Stomach (tissue), 19 donors: ENCODE measurements at places on chromosomes 7 and 10. TPM values are rescaled to one million over a fixed set of nuclear protein-coding genes. Genes with fewer than 3 reads are reported as not detected.

The COL28A1 gene
- total RNA-seq: 5.7 TPM

GRCh38 chr7:128836729-128837348 lies 6.6 kb downstream of the FLNC start:
- no peak overlapping the region for H3K4me3 ChIP-seq
- no peak for DNase-seq

DNA sequence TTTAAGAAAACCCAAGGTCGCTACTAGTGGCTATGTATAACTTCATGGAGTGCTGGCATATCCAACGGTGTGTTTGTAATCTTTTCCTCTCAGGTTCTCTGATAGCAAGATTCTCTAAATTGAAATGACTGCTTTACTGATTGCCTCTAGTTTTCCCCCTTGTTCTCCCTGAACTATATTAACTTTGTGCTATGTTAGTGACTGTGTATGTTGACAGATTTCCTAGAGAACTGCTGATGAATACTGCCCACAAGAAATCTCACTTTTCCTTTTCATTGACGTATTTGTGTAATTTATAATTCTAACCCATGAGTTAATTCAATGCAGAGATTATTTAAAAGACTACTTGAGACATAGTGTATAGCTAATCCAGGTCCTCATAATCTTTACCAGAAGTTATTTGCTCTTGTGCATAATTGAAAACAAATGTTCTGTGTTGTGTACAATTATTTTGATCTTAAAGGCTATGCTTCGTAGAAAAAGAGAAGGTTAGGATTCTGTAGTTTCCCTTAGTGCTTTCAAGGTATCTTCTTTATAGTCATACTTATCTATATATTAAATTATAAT lies 70.6 kb upstream of the GLCCI1 start:
- no peak overlapping the region for H3K4me3 ChIP-seq
- H3K27me3 ChIP-seq: no peaks in the 10 kb centered on the region
- no peak for DNase-seq
- no peak overlapping the region for H3K27ac ChIP-seq
- H3K4me1 ChIP-seq: no peaks in the 10 kb centered on the region
- H3K36me3 ChIP-seq: no peaks in the 10 kb centered on the region

DNA sequence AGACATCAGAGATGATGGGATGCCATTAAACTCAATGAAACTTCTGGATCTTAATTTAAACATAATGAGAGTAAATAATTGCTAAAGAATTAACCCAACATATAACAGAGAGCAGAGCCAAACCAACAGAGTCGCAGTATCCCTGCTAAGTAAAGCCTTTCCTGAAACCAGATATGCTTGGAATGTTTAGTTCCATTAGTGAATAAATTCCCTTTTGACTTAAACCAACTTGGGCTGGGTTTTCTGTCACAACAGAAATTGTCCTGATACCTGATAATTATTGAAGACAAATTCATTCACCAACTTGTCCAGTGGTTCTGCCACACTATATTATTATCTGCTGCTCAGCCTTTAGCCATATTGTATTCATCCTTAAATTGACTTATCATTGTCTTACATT lies 286.7 kb downstream of the FZD1 start:
- H3K27ac ChIP-seq: no peak overlapping the region
- peaks cover 7% of the 10 kb centered on the region for H3K4me1 ChIP-seq
- no peaks in the 10 kb centered on the region for H3K36me3 ChIP-seq
- no peaks in the 10 kb centered on the region for H3K27me3 ChIP-seq

- H3K27ac ChIP-seq: no peak overlapping the region
- H3K4me1 ChIP-seq: peaks cover 86% of the 10 kb centered on the region
- H3K27me3 ChIP-seq: no peaks in the 10 kb centered on the region
- H3K36me3 ChIP-seq: peaks cover 36% of the 10 kb centered on the region
These were observed 121.2 kb downstream of the ZMIZ1 start for GRCh38 chr10:79189853-79190435.

The UCMA gene
- not detected for total RNA-seq

The CAMK2B gene
- 0.92 TPM for total RNA-seq

DNA sequence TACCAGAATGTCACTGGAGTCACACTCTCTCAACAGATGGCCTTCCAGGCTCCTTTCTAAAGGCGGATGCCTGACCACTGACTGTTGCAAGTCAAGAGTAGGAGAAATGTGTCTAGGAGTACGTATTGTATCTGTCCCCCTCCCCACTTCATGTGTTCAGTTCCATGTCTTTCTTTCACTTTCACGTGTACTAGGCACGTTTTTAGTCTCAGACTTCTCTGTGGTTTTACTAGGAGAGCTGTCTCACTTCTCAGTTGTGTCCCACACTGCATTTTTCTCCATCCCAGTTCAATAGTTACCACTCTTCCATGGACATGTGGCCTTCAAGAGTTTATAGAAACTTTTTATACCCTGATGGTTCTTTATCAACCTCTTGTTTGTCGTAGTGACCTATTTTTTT lies 893.0 kb downstream of the NRG3 start:
- no peaks in the 10 kb centered on the region for H3K36me3 ChIP-seq
- H3K4me1 ChIP-seq: no peaks in the 10 kb centered on the region
- H3K4me3 ChIP-seq: no peak overlapping the region
- no peak for DNase-seq
- no peak overlapping the region for H3K27ac ChIP-seq
- no peaks in the 10 kb centered on the region for H3K27me3 ChIP-seq

The COL17A1 gene
- 5.7 TPM for total RNA-seq

The GRID2IP gene
- total RNA-seq: not detected

- no peak overlapping the region for H3K27ac ChIP-seq
- no peak overlapping the region for H3K4me3 ChIP-seq
- DNase-seq: no peak
- H3K4me1 ChIP-seq: peaks cover 34% of the 10 kb centered on the region
These were observed 122.5 kb downstream of the CCNY start for GRCh38 chr10:35458500-35459448.

The UFSP1 gene
- total RNA-seq: not detected

The ERLIN1 gene
- total RNA-seq: 5.8 TPM

The FAM25A gene
- total RNA-seq: not detected
